A549 treated with GW870086 at 1 μM for 4 hours (cell line): ENCODE measurements at places on chromosomes 1 and 21. TPM values are rescaled to one million over a fixed set of nuclear protein-coding genes. Genes with fewer than 3 reads are reported as not detected.

Gene OR2T29
- not detected in 5 replicates for total RNA-seq

Gene PCP4
- total RNA-seq = not detected in 5 replicates

Gene TCHH
- total RNA-seq = 0.26 to 0.34 TPM (median 0.28 TPM) in 5 replicates

Gene CNIH4
- total RNA-seq = 94.9 to 125 TPM (median 117 TPM) in 5 replicates

Gene CHD5
- total RNA-seq = 1.2 to 1.5 TPM (median 1.5 TPM) in 5 replicates

Gene MTF2
- 10.4 to 13.2 TPM (median 12.5 TPM) in 5 replicates for total RNA-seq

Gene FCRL6
- not detected in 5 replicates for total RNA-seq

Gene PLPPR4
- not detected in 5 replicates for total RNA-seq

Gene SYNC
- 10.4 to 17.7 TPM (median 14.8 TPM) in 5 replicates for total RNA-seq

Gene UCHL5
- 37.6 to 49.9 TPM (median 42.8 TPM) in 5 replicates for total RNA-seq
